Stimulated activated CD8-positive, alpha-beta memory T cell treated with anti-CD3 and anti-CD28 coated beads, Interleukin-4, amount 100 ng/mL, for 4 hours (primary cell): ENCODE measurements at places on chromosomes 2 and 18.

DNA sequence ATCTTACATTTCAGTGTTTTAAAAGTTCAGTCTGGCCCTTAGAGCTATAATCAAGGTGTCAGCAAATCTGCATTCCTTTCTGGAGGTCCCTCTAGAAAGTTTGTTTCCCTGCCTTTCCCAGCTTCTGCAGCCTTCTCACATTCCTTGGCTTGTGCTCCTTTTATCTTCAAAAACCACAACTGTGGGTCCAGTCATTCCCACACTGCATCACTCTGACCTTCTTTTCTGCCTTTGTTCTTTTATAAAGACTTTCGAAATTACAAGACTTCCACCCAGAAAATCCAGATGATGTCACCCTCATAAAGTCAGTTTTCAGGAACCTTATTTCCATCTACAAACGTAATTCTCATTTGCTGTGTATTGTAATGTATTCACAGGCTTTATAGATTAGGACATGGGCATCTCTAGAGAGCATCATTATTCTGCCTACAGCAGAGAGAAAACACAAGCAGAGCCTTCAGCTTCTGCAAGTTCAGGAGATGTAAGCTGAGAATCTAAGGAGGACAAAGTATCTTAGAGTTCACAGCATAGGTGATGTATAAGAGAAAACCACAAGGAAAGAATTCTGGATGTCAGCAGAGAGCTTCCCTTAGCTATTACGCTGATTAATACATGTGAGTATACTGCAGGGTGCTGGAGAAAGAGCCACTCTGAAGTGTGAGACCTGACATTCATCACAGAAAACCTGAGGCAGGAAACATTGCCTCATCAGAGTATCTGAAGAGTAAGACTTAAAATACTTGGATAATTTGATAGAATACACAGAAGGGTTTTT lies 1100.2 kb downstream of the CBLN2 start:
- no peak for DNase-seq

GRCh38 chr2:42492691-42493467 lies 903 bp downstream of the KCNG3 start:
- no peak for DNase-seq

DNA sequence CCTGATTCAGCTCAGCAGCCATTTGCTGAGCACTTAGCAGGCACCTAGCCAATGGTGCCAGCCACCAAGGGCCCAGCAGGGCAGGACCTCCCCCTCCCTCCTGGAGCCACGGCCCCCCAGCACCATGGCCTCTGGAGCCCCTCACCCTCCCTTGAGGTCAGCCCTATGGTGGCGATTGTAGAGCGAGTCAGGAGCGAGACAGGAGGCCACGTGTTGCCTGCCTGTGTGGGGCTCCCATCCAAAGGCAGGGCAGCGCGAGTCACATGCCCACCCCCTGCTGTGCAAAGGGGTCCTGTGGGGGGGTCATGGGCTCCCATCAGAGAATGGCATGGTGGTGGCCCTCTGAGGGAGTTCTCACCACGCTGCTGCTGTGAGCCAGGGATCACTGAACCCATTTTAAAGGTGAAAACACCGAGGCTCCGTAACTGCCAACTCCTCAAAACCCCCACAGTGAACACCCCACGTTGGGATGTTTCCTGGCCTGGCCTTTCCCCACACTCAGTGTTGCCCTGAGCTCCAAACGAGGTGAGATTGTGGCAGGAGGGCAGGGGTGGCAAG lies 35.6 kb downstream of the RAMP1 start:
- DNase-seq: no peak

- no peak for DNase-seq
Observed at GRCh38 chr2:40016151-40016885, 237.3 kb upstream of the THUMPD2 start.

GRCh38 chr2:178404368-178404767 lies 46.6 kb downstream of the PRKRA start:
- no peak for DNase-seq

GRCh38 chr2:39424951-39425350 lies 12.1 kb downstream of the MAP4K3 start:
- no peak for DNase-seq

- no peak for DNase-seq
Observed at GRCh38 chr2:50514901-50515300, 517.0 kb downstream of the NRXN1 start.

DNA sequence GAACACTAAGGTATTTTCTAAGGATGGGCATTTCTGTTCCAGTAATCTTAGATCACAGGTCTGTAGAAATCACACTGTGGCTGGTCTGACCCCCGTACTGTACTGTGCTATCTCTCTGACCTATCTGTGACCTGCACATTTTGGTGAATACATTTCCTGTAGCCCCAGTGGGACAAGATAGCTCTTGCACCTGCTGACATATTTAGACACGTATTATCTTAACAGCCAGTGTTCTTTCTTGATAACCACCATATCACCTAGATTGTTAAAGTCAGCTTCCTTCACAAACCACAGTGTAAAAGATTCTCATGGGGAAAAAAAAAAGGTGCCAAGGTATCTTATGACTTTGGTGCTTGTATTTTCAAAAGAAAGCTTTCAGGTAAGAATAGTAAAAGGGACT lies 39.8 kb upstream of the TMEM247 start:
- DNase-seq: no peak

DNA sequence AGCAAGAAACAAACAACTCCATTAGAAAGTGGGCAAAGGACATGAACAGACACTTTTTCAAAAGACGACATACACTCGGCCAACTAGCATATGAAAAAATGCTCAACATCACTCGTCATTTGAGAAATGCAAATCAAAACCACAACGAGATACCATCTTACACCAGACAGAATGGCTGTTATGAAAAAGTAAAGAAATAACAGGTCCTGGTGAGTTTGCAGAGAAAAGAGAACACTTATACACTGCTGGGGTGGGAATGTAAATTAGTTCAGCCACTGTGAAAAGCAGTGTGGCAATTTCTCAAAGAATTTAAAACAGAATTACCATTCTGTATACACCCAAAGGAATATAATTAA lies 130.5 kb downstream of the PLCL1 start:
- DNase-seq: no peak

DNA sequence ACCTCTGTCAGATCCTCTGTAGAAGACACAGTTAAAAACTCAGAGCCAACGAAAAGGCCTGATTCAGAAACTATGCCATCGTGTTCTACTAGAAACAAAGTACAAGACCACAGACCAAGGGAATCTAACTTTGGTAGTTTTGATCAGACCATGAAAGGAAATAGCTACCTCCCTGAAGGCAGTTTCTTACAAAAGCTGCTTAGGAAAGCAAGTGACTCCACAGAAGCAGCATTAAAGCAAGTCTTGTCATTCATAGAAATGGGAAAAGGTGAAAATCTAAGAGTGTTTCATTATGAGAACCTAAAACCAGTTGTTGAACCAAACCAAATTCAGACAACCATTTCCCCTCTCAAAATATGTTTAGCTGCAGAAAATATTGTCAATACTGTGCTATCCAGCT lies 58.2 kb downstream of the FSIP2 start:
- no peak for DNase-seq

GRCh38 chr2:30237966-30238800 lies 6.8 kb downstream of the LBH start:
- DNase-seq: no peak

DNA sequence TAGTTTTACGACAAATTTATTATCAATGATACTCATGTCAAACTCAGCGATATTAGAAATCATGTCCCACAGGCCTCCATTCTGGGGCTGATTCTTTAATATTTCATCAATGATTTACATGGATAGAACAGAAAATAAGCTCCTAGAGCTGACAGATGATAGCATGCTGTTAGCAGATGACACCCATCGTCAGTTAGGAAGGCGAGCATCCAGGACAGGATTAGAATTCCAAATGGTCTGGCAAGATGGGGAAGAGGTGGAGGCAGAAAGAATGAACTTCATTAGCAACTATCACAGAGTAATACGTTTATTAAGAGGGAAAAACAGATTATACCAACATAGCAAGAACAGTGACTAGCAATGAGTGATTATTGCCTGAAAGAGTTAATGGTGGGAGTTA lies 46.2 kb upstream of the ACVR1 start:
- DNase-seq: no peak

DNA sequence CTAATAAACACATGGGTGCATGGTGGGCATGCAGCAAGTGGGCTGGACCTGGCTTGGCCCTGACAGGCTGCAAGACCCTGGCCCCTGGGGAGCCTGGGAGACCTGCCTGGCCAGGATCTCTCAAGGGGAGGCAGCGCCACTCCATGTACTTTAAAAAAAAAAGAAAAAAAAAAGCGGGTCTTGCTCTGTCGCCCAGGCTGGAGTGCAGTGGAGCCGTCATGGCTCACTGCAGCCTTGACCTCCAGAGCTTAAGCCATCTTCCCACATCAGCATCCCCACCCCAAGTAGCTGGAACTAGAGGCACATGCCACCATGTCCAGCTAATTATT lies 29.5 kb upstream of the SEMA4C start:
- no peak for DNase-seq

DNA sequence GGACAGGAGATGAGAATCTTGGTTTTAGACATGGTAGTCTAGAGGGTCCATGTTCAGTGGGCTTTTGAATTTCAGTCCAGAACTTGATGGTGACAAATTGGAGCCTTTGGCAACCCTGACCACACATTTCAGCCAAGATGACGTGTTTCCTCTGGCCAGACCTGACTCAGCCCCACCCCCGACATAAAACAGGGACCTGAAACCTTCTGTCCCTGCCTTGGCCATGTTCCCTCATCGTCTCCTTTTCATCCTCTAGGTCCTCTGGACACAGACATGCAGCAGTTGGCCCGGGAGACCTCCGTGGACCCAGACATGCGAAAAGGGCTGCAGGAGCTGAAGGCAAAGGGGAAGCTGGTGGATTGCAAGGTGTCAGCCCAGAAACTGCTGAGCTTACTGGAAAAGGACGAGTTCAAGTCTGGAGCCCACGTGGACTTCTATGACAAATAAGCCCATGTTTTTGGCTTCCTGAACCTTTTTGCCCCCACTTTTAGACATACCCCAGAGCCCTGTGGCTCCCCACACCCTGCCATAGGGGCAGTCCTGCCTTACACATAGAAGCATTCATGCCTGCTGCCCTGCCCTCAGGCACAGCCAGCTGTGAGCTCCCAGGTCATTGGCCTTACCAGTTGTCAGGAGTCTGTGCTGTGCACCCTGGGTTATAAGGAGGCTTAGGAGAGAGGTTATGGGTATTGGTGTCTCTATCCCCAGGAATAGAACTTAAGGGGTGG lies 4.0 kb downstream of the SPR start:
- DNase-seq: no peak

GRCh38 chr2:232476045-232476444 lies 11.6 kb downstream of the ECEL1 start:
- DNase-seq: no peak

- no peak for DNase-seq
Observed at GRCh38 chr2:145221032-145221431, 701.1 kb upstream of the ZEB2 start.

DNA sequence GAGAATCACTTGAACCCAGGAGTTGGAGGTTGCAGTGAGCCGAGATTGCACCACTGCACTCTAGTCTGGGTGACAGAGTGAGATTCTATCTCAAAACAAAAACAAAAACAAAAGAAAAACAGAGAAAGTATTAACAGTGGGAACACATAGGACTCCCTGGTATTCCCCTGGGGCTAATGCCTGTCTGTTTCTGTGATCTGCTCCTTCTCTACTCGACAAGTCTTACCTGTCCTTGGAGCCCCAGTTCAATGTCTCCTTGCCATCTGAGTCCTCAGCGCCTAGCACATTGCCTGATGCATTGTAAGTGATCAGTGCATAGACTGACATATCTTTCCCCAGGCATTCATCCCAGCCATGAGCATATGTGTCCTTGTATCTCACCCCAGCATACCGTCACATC lies 85.8 kb downstream of the ASAP2 start:
- DNase-seq: no peak

DNA sequence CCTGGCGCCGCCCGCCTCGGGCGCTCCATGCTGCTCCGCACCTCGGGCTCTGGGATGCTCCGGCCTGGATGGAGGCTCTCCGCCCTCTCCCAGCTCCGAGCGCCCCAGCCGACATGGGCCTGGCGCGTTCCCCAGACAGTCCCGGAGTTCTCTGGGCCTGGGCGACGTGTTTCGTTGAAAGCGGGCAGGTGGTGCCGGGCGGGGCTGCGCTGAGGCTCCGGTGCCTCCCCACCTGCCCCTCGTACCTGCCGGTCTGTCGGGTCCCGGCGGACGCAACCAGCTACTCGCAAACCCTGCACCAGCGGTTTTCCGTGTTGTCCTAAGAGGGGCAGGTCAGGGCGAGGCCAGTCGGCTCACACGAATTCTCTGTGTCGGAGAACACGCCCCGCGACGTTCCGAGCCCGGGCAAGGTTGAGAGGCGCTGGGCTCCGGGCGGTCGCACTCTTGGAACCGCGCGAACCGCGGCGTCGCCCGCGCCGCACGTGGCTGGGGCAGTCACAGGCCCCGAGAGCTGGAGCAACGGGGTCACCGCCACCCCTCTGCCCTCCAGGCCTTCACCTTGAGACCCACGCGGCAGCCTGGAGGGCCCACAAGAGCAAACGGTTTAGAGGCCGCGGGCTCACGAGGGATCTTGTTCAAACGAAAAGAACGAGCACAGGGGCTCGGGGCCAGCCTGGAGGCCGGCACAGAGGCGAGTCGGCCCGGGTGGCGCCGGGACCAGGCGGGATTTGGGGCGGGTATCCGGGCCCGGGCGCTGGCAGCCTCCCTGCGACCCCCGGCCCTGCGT lies 4.2 kb upstream of the SIX2 start:
- no peak for DNase-seq

- no peak for DNase-seq
Observed at GRCh38 chr2:113283704-113284284, 5.1 kb upstream of the PAX8 start.

- DNase-seq: no peak
Observed at GRCh38 chr2:111178730-111179405, 58.2 kb downstream of the BCL2L11 start.

DNA sequence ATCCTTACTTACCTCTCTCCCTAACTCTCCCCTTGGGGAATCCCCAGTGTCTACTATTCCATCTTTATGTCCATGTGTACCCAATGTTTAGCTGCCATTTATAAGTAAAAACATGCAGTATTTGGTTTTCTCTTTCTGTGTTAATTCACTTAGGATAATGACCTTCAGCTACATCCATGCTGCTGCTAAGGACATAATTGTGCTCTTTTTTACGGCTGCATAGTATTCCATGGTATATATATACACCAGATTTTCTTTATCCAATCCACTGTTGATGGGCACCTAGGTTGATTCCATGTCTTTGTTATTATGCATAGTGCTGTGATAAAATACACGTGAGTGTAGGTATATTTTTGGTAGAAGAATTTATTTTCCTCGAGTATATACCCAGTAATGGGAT lies 24.3 kb upstream of the RIOK3 start:
- no peak for DNase-seq

GRCh38 chr2:226832061-226832460 lies 3.8 kb upstream of the RHBDD1 start:
- no peak for DNase-seq

GRCh38 chr2:217905896-217906295 lies 96.9 kb downstream of the TNS1 start:
- no peak for DNase-seq

DNA sequence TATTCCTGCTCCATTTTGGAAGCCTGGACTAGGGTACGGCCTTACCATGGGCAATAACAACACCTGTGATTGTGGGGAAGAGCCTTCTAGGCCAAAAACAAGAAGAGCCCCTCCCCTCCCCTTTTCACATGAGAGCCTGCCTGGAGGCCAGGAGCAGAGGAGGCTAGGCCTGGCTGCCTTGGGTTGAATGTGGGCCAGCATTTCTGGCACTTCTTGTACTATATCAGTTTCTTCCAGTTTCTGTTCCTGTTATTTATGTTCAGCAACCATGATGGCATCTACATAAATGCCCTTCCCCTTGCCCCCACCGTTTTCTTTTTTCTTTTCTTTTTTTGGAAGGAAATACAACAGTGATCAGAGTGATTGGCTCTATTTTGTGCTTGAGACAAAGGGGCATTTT lies 58.4 kb downstream of the KCTD18 start:
- DNase-seq: no peak
